ENCODE measurements at places on chromosomes 4 and X.
A peak's percentile ranks its signal among the peaks of the same experiment; 100 is the strongest.

GRCh38 chr4:107997794-107998193 is 8.1 kb downstream of the HADH start:
- no peak for DNase-seq

- DNase-seq, result no peak
Measured at GRCh38 chrX:117538178-117539089, 578.2 kb downstream of the KLHL13 start.

DNA sequence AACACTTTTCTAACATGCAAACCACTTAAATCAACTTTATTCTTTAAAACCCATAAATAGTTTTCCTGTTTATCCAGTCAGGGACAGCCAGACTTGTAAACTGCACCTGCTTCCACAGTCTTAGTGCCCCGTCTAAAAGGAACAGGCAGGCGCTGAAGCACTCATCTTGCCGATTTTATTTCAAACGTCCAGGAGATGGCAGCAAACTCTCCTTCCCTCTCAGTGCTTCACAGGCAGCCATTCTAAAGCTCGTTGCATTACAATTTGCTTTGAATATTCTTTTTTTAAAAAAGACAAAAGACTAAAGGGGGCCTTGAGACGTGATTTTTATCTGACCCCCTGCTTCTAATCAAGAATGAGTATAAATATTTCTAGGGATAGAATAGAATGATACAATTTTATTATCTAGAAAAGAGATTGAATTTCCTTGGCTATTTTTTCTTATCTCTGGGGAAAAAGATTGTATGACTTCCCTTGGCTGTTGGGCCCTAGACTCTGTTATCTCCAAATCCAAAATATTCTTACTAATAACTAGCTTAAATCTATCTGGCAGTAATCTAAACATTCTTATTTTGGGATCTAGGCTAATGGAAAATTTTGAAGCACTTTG is 93.6 kb upstream of the MYOZ2 start:
- peak; percentile 43 for DNase-seq

- DNase-seq, result no peak
Measured at GRCh38 chr4:56906489-56907393, 959 bp upstream of the REST start.

DNA sequence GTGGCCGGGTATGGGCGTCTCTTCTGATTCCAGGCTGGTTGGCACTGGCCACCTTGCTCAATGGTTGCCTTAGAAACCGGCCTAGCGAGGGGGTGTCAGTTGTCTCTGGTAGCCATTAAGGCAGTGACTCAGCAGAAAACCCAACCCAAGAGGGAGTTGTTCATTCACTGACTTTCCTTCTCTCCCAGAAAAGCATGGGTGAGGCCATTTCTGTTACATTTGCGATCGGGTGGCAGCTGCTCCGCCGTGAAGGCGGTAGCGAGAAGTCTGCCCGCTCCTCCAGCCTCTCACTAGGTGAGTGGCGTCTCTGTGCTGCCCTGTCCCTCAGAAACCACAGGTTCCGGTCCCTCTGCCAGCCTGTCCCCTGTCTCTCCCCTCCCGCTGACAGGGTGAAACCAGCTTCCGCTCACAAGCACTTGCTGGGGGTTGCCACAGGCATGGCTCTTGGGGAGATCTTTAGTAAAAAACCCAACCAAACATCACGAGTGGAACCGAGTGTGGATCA is 17.4 kb downstream of the IRAK1 start:
- peak; percentile 58 for DNase-seq

DNA sequence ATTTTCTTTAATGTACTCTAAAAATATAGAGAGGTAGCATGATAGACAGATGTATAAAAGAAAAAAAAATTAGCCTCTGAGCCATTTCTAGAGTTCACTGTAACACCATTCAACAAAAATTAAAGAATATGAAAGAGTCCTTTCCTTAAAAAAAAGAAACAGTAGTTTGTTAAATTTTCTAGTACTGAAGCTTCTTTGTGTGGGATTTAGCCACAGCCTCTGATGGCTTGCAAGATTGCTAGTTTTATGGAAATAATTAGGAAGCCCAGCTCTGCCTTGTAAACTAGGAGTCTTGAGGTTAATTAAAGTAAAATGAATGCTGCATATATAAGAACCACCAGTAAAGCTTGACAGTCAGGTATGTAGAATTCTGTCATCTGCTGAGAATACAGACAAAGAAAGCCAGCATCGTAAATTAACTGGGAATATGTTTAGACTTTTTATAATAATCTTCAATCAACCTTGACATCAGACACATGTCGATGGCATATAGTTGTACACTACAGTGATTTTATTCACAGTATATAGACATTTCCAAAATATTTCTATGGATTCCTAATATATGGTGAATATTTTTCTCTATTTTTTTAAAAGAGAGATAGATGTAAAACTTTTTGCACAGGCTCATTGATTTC is 44.8 kb upstream of the NEIL3 start:
- DNase-seq, result no peak

GRCh38 chr4:52600275-52600674 is 58.8 kb downstream of the USP46 start:
- no peak for DNase-seq

- no peak for DNase-seq
Measured at GRCh38 chr4:107388736-107389274, 331.2 kb downstream of the PAPSS1 start.

- DNase-seq, result peak; percentile 42
Measured at GRCh38 chr4:154982187-154983047, 201.3 kb downstream of the RBM46 start.

GRCh38 chrX:2638279-2638678 is 52.8 kb upstream of the CD99 start:
- no peak for DNase-seq

GRCh38 chr4:165328101-165328425 is 594 bp downstream of the MSMO1 start:
- DNase-seq, result no peak

DNA sequence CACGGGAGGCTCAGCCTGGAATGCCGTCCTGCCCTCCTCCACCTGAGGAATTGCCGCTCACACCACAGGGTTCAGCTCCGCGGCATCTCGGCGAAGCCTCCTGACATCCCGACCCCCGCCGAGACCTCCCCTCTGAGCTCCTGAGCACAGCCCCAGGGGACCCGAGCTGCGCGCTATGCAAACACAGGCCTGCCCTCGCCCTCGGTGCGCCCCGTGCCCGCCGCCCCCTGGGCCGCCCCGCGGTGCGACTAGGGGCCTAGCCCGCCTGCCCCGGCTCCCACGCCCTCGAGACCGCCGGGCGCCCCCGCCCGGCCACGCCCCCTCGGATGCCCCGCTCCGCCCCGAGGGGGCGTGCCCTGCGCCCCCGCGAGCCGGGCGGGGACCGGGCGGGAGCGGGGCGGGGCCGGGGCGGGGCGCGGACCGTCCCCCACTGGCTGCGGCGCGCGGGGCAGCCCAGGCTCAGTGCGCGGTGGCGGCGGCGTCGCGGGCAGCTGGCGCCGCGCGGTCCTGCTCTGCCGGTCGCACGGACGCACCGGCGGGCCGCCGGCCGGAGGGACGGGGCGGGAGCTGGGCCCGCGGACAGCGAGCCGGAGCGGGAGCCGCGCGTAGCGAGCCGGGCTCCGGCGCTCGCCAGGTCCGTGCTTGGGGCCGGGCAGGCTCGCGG is at the start of gene FGFR3:
Gene FGFR3, plus strand, starts transcription at position 462 of the 664 bp plus-strand sequence. CDS start 642 bp downstream, outside the sequence.
- DNase-seq, result peak; percentile 55

All from stimulated activated naive CD8-positive, alpha-beta T cell treated with anti-CD3 and anti-CD28 coated beads, Interleukin-15, Interleukin-2, amounts not matched to agents 100 U/mL and 50 U/mL, for 24 hours (primary cell).